ENCODE measurements at places on chromosomes 12 and 14.

GRCh38 chr12:40240779-40241178 lies 16.0 kb downstream of the LRRK2 start:
- no peak for DNase-seq

DNA sequence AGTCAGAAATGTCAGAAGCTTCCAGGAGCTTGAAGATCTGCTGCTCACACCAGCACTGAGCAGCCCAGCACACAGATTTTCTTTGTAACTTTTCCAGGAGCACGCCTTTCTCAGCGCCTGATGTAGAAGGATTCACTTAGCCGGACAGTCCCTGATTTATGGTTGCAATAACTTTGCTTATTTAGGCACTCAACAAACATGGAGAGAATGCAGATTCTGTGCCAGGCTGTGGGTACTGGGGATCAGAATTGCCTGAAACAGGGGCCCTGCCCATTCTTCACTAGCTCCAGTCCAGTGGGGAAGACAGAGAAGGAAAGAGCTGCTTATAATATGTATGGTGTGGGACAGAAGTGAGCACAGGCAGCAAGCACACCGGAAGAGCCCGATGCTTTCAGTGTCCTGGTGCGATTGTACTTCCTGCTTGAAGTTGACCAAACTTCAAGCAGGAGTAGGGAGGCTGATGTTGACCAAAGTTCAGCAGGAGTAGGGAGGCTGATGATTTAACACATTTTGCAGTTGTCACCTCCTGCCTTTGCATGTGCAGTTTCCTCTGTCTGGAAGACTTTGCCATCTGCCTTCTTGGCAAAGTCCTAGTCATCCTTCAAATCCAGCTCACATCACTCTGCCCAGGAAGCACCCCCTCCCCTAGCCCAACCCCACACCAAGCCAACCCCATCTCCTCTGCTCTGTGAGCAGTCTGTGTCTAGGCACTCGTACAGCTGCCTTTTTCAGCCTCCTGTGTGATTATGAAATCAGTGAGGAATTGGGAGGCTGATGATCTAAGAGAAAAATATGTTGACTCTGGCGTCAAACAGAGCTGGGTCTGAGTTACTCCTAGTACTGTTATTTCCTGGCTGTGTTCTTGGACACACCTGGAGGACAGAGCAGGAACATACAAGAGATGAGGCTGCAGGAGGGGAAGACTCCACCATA lies 12.0 kb upstream of the PRIMA1 start:
- no peak for DNase-seq

- peak; percentile 66 for DNase-seq
Observed at GRCh38 chr14:69573831-69574262, 824 bp downstream of the CCDC177 start.

DNA sequence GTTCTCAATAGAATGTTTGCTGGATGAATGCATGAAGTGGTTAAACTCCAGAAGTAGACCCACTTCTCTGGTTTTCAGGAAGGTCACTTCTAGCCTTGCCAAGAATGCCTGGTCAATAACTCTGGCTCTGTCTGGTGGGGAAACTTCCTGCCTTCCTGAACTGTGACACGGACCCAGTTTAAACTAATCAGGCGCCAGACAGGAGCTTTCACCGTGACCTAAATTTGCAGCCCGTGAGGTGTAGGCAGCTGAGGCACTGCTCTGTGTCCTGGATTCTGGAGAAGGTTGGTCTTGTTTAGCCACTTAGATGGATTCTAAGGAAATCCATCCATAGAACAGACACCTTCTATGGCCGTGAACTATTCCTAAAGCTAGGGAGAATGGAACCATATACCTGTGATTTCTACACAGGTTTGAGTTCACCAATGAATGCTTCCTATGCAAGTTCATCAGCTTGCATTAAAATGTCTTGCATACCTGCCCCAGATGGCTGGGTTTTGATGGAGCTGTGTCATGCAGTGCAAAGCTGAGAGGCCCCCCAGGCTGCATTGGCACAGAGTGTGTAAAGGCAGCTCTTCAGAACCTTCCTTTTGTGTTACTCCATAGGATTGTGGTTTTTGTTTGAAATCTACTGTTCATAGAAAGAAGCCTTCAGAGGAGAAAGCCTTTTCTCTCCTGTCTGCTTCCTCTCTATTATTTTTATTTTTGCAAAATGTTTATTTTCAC lies 4.4 kb downstream of the CHST11 start:
- DNase-seq = no peak

- DNase-seq = no peak
Observed at GRCh38 chr12:52645120-52645761, 6.8 kb downstream of the KRT2 start.

GRCh38 chr12:59911516-59911915 lies 315.7 kb downstream of the SLC16A7 start:
- DNase-seq = no peak

All from anterior cingulate cortex (tissue), 58 donors.